HFF-Myc (cell line): ENCODE measurements at places on chromosomes 1 and 21.

DNA sequence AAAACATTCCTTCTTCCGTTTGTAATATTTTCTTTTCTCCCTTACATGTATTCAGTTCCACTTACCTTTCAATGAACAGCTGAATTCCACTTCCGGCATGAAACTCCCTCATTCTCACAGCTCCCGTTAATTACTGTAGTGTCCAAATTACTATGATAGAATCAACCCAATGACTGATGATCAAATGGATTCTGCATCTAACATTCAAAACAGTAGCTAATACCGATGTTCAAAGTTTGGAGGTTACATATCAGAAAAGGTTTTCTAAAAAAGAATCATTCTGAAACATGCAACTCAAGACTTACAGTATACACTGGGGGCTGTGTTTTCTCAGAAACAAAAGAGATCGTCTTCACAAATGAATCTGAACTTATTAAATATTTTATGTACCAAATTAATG, 77.2 kb downstream of the PTPRC start:
- no peak for DNase-seq

DNA sequence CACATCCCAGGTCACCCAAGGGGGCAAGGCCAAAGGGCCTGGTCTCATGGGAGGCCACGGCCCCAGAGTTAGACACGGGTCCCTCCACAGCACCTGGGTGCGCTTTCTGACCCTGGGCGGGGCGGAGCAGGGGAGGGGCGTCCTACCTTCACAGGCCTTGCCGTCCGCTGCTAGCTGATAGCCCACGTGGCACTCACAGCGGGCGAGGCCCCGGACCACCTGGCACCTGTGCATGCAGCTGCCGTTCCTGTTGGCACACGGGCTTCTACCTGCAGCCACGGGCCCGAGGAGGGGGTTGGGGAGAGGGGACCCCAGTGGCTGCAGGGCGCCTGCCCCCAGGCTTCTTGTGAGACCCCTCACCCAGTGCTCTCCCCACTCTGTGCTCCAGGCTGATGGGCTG, 59.9 kb downstream of the ARHGEF16 start:
- DNase-seq: no peak

- DNase-seq: no peak
Observed at GRCh38 chr21:46385846-46386733, 62.1 kb downstream of the PCNT start.

DNA sequence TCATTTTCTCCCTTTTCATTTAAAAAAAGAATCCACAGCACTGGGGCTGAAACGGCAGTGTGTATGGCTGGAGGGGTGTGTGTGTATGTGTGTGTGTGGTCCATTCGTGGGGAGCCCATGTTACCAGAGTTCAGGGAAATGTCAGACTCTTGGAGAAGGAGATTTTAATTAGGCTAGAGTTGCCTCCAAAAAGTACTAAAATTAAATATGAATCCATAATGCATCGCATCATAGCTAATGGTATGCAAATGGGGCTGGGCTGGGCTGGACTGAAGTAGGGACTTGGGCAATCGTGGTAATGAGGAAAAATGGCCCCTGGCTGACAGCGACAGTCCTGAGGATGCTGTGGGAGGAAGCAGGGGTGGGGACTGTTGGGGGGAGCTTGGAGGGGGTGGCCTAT, 24.8 kb downstream of the GRIK3 start:
- DNase-seq: no peak

DNA sequence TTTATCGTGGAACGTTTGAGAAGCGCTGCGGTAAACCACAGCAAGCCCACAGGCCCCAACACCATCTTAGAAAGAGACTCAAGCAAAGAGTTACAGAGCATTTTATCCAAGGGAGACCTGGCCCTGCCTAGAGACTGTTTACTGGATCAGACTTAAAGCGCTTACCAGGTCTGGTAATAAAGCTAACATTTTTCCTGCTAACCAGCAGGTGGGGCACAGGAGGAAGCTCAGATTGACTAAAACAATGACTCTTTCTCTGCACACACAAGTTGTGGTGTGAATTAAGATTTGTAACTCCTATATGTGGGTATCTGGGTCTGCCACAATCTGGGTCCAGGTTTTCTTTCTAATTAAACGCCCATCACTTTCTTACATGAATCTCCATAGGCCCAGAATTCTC, 136.5 kb upstream of the ETS2 start:
- no peak for DNase-seq

- DNase-seq: no peak
Observed at GRCh38 chr1:172117800-172118199, 276.5 kb downstream of the DNM3 start.
